ENCODE measurements at places on chromosomes 5 and 9.

DNA sequence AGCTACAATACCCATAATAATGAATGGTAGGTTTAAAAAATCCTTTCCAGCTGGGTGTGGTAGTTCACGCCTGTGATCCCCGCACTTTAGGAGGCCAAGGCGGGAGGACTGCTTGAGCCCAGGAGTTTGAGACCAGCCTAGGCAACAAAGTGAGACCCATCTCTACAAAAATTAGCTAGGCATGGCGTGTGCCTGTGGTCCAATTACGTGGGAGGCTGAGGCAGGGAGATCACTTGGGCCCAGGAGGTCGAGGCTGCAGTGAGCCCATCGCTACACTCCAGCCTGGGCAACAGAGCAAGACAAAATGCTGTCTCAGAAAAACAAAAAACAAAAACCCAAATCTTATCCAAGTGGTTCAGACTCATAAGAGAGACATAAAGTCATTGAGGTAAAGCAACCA lies 33.8 kb upstream of the SLC6A3 start:
- no peak for DNase-seq

DNA sequence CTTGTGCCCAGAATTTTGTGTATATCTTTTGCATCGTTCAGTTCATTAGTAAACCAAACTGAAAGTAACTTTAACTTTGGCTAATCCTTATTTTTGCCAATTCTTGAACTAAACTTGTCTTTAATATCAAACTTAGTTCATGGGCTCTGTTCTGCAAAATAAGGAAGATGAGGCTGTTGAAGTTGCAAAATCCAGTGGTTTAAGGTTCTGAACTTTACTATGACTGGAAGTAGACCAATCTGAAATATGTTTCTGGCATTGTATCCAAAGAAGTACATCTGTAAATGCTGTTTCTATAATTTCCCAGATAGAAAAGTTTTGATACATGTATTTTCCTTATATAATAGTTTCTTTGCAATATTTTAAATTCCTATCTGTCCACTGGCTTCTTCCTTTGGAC lies 238.1 kb downstream of the CETN3 start:
- DNase-seq = no peak

DNA sequence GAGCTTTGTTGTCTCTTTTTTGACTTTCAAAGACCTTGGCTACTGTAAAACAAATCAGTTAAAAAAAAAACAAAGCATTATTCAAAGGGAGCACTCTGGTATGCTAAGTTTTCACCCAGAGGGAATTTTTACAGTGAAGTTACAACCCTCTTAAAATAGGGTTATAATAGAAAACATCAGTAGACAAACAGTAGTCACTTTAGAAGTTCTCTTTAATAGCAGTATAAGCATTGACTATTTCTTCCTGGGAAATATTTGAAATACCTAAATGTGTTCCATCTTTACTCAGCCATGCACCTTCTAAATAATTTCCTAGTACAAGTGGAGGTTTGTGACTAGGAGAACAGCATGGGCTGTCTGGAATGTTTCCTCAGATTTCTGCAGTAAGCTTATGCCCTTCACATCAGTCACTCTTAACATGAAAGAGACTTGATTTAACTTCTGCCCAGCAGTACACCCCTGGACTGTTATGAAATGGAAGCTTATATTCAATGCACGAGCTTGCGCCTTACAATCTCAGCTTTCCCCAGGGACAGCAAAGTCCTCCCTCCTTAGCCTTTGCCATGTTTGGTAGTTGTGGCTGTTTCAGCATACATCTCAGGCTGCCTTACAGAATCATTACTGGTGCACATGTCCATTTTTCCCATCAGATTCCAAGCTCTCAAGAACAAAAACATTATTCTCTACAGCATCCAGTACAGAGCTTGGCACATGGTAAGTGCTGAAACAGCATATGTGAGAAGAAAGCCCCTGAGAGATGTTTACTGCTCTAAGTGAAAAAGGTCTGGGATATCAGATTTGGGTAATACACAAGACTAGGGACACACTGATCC lies 191.5 kb downstream of the ZNF608 start:
- no peak for DNase-seq

- DNase-seq = no peak
Observed at GRCh38 chr5:72355706-72356299, 35.6 kb downstream of the PTCD2 start.

DNA sequence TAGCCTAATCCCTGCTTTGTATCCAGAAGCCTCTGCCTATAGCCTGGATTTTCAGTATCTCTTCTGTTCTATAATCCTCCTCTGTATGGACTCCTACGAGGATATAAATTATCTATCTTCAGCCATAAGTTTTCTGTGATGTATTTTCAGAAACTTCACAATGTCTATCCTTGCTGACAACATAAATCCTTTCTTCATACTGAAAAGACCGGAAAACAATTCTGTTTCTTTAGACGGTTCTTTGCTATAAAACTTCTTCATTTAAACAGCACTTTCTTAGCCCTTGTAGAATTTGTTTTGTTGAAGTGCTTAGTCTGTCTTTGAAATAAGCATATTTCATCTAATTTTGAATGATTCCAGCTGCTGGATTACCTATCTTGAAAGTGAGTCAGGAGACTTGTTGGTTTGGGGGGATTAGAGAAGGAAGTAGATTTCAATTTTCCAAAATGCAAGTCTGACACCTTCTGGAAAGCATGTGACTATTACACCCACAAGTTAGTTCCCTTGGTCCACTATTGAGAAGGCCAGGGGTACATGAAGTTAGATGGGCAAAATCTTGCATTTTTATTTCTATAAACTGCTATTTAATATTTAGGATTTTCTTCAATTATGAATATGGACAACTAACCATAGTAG lies 96.3 kb upstream of the RANBP3L start:
- no peak for DNase-seq

DNA sequence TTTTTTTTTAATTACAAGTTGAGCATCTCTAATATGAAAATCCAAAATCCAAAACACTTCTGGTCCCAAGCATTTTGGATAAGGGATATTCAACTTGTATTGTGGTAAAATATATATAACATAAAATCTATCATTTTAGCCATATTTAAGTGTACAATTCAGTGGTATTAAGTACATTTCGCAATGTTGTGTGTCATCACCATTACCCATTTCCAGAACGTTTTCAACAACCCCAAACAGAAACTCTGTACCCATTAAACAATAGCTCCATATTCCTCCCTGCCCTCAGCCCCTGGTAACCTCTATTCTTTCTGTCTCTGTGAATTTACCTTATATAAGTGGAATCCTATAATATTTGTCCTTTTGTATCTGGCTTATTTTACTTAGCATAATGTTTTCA lies 24.9 kb downstream of the TICAM2 start:
- no peak for DNase-seq

- no peak for DNase-seq
Observed at GRCh38 chr5:30183795-30184194, 1009.7 kb upstream of the CDH6 start.

- DNase-seq = no peak
Observed at GRCh38 chr9:71001780-71002386, 119.5 kb downstream of the TRPM3 start.

- no peak for DNase-seq
Observed at GRCh38 chr5:174317256-174317894, 271.9 kb downstream of the NSG2 start.

GRCh38 chr5:86447362-86447761 lies 170.4 kb upstream of the COX7C start:
- no peak for DNase-seq

- DNase-seq = no peak
Observed at GRCh38 chr9:72649127-72649442, 127.7 kb downstream of the TMC1 start.
